ENCODE measurements at places on chromosomes 13 and 19.
A peak's percentile ranks its signal among the peaks of the same experiment; 100 is the strongest.

- DNase-seq = no peak
Observed at GRCh38 chr19:4717191-4717965, 6.3 kb downstream of the DPP9 start.

DNA sequence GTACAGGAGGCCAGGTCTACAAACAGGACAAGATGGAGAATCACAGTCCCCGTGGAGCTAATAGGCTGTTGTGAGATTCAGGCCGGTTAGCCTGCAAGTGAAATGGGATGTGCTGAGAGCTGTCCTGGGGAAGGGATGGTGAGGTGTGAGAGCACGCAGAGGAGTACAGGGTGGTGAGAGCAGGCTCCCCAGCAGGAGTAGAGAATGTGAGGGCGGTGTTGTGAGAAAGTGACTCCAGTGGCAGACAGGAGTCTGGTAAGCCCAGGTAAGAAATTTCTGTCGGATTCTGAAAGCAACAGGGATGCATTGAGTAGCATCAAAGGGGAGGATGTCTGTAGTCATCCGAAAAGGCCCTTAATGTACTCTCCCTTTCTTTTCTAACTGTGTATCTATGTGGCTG is 50.7 kb upstream of the GPR183 start:
- no peak for DNase-seq

DNA sequence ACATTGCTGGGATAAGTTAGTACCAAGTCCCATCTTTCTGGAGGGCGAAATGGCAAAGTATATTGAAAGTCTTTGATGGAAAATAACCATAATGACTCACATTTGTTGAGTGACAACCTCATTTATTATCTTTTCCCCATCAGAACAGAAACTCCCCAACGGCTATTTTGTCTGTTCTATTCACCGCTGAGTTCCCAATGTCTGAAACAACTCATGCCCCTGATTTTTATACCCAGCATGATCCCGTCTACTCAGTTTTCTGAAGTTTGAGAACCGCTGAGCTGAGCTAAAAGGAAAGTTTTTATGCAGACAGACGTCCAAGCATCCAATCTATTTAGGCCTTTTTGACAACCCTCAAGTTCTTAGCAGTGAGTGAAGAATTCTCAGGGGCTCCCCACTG is 7.8 kb upstream of the TINCR start:
- DNase-seq = no peak

GRCh38 chr19:38658462-38659306 is 11.2 kb downstream of the ACTN4 start:
- DNase-seq = peak; percentile 98

DNA sequence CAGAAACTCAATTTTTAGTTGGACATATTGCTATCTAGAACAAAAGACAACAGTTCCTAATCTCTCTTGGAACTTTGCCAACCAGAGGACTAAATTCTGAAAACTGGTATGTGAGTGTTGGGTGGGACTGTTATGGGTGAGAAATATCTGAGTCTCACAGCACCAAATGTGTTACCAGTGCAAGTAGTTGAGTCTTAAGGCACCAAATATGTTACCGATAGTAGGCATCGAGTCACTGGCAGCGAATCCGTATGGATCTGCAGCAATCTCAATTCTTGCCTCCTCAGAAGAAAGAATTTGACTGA is 575.2 kb downstream of the DACH1 start:
- no peak for DNase-seq

- DNase-seq = peak; percentile 44
Observed at GRCh38 chr19:35248310-35249145, at the start of gene LSR. LSR (plus strand) TSS chr19:35249002; CDS start chr19:35249023, 21 bp downstream.

GRCh38 chr19:585551-586110 is 4.0 kb upstream of the HCN2 start:
- DNase-seq = no peak

DNA sequence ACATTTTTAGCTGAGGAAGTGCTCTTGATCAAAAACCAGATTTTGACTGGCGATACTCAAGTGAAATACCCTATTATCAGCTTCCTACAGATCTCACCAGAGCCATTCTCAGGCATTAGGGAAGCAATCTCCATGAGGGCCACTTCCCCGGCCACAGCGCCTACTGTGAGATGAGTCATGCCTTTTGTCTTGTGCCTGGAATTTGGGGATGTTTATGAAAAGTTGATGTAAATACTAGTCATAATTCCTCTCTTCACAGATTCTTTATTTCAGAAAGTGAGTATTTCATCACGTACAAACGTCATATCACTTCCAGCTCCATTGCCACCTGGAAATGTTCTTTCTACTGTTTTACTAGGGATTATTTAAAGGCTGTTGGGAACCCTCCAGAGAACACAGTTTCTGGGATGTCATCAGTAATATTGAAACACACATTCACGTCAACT is 25.3 kb upstream of the SLC46A3 start:
- no peak for DNase-seq

DNA sequence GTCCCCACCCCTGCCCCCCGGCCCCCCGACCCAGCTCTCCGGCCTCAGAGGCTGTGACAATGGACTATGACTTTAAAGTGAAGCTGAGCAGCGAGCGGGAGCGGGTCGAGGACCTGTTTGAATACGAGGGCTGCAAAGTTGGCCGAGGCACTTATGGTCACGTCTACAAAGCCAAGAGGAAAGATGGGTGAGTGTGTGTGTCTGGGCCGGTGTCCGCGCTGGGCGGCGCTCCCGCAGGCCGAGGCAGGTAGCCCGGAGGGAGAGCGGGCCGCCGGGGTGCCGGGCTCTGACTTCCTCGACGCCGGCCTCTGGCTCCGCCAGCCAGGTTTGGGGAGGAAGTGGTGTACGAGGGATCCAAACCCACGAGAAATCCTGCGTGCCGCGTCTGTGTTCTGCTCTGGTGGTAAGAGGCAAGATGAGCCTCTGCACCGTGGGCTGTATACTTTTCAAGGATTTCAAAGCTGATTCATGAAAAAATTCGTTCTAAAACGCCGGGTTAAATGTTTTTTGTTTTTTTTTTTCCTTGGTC is 718 bp downstream of the CDK8 start:
- DNase-seq = peak; percentile 50

GRCh38 chr13:26784704-26785639 is 24.4 kb upstream of the GPR12 start:
- no peak for DNase-seq

DNA sequence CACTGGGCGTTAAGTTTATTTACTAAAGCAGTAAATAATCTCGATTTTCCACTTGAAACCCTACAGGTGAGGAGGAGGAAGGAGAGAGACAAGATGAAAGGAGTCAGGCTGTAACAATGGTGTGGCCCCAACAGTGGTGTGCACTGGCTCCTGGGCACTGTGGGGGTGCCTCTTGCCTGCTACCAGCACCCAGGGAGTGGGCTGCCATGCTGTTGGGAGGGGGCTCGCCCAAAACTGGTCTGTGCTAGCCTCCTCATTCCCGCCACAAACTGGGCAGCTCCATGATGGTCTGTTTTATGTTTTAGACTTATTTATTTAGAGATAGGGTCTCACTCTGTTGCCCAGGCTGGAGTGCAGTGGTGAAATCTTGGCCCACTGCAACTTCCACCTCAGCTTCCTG is 49.8 kb upstream of the SLC7A9 start:
- DNase-seq = no peak

- peak; percentile 57 for DNase-seq
Observed at GRCh38 chr13:50357586-50358118, 342.4 kb downstream of the KCNRG start.

GRCh38 chr13:73307481-73307880 is 248.7 kb downstream of the KLF5 start:
- no peak for DNase-seq

All from ACHN (cell line).